Activated CD4-positive, CD25-positive, alpha-beta regulatory T cell treated with anti-CD3 and anti-CD28 coated beads, Interleukin-2, amount 50 U/mL, for 72 hours (primary cell): ENCODE measurements at places on chromosomes 13 and 19.

DNA sequence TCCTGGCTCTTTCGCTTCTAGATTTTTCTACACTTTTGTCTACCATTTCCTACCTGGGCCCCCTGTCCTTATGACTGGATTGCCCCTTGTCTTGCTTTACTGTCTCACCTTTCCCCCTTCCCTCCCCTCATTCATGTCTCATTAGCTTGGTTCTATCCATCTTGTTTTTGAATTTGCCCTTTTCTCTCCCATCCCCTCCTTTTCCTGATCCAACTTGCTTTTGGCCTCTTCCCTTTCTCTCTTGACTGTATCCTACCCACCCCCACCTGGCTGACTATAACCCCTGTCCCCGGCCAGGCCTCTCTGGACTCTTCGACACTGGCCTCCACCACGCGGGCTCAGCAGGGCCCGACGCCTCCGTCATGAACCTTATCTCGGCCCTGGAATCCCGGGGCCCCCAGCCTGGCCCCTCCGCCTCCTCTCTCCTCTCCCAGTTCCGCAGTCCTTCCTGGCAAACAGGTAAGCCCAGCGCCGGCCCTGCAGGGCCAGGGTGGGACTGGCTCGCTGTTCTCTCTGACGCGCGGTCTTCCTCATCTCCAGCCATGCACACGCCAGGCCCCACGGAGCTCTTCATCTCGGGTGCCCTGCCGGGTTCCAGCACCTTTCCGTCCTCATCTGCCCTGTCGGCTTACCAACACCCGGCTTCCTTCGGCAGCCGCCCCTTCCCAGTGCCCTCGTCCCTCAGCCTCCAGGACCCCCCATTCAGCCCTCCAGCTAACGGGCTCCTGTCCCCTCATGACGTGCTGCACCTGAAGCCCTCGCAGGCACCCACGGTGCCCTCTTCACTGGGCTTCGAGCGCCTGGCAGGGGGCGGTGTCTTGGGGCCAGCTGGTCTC lies 3.4 kb downstream of the PRR12 start:
- no peak for DNase-seq

DNA sequence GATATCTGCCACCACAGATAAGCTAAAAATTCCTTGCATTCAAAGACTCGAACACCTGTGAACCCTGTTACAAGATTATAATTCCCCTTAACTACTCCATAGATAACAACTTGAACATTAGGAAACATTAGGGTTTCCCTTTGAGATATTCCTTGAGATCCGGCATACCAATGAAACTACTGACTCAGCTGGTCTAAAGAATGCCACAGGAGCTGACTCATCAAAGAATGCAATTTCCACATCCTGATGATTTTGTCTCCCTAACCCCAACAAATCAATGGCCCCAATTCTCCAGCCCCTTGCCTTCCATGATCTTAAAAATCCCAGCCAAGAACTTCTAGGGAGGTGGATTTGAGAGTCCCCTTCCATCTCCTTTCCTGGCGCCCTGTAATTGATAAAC lies 35.6 kb upstream of the ZNF599 start:
- DNase-seq, result no peak

DNA sequence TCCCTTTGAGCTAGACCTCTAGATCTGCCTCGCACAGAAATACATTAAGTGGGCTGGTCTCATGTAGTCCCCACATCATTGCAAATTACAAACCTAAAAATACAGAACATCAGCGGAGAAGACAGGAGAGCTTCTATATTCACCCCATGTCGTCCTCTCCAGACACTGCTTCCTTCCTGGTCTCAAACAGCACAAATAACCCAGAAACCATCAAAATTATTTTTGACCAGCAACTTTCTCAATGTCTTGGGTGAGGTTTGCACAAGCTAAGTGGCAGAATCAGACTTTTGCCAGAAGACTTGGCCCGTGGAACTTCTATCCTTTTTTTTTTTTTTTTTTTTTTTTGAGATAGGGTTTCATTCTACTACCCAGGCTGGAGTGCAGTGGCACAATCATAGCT lies 28.2 kb downstream of the CLEC17A start:
- DNase-seq, result no peak

DNA sequence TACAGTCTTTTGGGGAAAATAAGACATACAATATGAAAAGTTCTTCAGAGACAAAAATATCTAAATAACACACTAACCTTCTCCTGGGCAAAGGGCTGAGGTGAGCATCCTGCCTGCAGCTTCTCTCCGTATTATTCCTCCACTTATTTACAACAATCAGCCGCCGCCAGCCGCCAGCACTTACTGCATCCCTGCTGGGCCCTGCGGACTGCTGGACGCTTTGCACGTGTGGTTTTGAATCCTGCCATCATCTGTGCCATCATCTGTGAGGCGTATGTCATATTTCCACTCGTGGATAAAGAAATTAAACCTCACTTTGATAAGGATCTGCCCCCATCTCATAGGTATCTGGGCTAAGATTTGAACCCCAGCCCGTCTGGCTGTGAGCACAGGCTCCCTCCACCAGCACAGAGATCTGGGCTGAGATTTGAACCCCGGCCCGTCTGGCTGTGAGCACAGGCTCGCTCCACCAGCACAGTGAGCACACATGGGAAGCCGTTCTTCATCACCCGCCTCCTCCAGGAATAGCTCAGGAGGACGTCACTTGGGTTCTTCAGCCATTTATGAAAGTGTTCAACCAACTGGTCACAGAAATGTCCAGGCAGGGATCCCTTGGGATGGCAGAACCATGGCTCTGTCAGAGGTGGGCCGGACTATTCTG lies 35.2 kb upstream of the TUBGCP3 start:
- no peak for DNase-seq

- no peak for DNase-seq
Measured at GRCh38 chr13:79915114-79915811, 425.7 kb downstream of the SPRY2 start.

GRCh38 chr19:48844472-48844871 lies 8.2 kb upstream of the HSD17B14 start:
- DNase-seq, result no peak

DNA sequence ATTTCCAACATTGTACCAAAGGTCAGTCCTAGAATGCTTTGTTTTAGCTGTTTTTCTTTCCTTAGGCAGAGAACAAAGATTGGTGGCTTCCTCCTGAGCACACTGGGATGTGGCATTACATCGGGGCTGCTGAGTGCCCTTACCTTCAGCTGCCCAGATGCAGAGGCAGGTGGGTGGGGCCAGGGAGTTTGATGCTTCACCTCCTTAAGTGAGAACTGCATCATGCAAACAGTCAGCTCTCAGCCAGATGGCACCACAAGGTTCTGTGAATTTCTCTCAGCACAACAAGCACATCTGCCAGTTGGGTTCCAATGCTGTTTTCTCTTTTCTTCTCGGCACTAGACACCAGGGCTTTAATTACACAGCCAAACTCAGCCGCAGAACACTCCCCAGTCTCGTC lies 87.4 kb upstream of the UBL3 start:
- no peak for DNase-seq

GRCh38 chr19:46840498-46840942 lies 10.1 kb downstream of the AP2S1 start:
- DNase-seq, result peak; percentile 52
